Activated CD4-positive, alpha-beta T cell treated with anti-CD3 and anti-CD28 coated beads, Interleukin-2, Interleukin-6, amounts not matched to agents 100 ng/mL and 50 ng/mL, durations not matched to agents 16 hours and 8 hours (primary cell): ENCODE measurements at places on chromosomes 6 and 20.

DNA sequence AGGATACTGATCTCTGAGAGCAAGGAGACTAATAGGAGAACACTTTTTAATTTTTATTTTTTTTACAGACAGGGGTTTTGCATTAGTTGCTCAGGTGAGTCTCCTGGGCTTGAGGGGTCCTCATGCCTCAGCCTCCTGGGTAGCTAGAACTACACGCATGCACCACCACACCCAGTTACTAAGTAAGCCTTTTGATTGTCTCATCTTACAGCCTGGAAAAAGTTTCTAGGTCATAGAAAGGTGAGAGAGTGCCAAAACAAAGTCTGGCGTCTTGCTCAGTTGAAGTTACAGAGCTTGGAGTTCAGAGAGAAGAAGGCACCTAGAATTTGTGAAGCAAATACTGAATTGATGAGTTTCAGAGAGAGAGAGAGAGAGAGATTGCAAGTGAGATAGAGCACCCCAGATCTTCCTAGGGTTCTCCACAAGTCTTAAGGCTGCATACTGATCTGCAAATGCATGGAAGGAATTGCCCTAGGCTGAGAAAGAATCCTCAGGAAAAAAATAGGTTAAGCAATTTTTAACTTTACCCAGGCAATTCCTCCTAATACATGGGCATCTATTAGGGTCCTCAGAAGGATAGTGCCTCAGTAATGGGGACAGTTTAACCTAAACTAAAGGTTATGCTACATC lies 37.6 kb upstream of the PHIP start:
- no peak for DNase-seq

GRCh38 chr6:28643017-28643740 lies 117.5 kb downstream of the GPX5 start:
- DNase-seq, result peak; percentile 86

DNA sequence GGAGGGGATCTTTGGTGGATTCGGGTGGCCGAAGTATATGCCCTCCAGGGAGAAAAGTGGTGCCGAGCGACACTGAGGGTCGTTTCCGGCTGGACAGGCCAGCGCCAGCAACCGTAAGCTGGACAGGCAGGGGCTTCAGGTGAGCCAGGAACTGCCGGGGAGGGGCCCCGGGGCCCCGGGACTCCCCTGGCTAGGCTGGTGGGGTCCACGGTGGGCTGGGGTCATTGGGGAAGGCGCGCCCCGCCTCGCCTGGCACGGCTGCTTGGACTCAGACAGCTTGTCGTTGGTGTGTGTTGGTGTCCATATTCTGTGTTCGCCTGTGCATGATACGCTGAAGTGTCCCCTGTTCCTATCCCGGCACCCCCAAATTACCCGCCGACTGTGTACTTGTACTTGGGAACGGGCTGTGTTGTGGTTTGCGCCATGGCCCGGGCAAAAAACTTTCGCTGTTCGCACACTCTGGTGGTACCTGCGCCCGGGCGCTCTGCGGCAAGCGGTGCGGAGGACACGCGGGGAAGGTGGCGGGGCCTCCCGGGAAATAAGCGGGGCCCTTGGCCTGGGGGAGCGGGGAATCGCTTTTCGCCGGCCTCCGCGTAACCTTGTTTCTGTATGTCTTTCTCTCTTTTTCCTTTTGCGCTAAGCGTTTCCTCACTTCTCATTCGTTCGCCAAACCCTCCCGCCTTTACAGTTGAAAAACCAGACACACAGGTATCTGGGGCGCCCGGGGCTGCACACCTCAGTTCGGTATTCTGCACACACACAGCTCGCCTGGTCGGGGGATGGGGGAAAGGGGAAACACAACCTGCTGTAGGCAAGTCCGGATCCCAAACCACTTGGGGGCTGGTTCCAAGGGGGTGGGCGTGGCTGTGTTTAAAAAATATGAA lies 3.2 kb downstream of the GNAS start:
- DNase-seq, result no peak

GRCh38 chr20:52247548-52247947 lies 56.0 kb upstream of the ZFP64 start:
- DNase-seq, result no peak

DNA sequence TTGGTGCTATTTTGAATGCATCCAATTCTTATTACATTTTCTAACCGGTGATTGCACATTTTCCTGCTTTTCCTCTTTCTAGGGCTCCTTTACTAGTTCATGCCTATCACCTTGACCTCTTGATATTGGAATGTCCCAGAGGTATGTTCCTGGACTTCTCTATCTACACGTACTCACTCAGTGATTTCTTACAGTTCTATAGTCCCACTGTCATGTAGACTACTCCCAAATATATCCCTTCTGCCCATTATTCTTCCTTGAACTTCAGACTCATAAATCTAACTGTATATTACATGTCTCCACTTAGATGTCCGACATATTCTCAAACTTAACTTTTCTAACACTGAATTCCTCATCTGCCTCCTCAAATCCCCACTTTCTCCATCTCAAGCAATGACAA lies 7.2 kb upstream of the AHI1 start:
- DNase-seq, result no peak

GRCh38 chr6:114042267-114043016 lies 71.5 kb upstream of the HDAC2 start:
- DNase-seq, result no peak

DNA sequence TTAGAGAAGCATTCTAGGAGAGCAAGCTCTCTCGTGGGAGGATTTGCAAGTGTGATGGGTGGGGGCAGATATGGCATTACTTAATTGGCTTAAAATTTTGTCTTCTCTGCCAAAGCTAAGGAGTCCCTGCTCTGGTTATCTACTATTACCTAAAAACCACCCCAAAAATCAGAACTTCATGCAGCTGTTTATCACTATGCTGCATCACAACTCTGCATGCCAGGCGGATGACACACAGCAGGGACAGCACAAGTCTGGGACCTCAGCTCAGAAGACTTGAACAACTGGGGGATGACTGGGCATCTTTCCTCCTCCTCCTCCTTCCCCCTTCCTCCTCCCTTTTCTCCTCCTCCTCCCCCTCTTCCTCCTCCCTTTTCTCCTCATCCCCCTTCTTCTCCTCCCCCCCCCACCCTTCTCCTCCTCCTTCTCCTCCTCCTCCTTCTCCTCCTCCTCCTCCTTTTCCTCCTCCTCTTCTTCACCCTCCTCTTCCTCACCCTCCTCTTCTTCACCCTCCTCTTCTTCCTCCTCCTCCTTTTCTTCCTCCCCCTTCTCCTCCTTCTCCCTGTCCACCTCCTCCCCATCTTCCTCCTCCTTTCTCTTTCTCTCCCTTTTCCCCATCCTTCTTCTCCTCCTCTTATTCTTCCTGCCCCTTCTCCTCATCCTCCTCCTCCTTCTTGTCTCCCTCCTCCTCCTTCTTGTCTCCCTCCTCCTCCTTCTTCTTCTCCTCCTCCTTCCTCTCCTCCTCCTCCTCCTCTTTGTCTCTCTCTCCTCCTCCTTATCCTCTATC lies 218.6 kb upstream of the PMEPA1 start:
- no peak for DNase-seq

- DNase-seq, result no peak
Measured at GRCh38 chr6:161100072-161100471, 108.5 kb downstream of the MAP3K4 start.

- peak; percentile 80 for DNase-seq
Measured at GRCh38 chr6:16130932-16131387, 2.1 kb downstream of the MYLIP start.

- no peak for DNase-seq
Measured at GRCh38 chr20:7673841-7674240, 266.4 kb downstream of the HAO1 start.

GRCh38 chr20:56157530-56158203 lies 90.9 kb upstream of the MC3R start:
- no peak for DNase-seq

DNA sequence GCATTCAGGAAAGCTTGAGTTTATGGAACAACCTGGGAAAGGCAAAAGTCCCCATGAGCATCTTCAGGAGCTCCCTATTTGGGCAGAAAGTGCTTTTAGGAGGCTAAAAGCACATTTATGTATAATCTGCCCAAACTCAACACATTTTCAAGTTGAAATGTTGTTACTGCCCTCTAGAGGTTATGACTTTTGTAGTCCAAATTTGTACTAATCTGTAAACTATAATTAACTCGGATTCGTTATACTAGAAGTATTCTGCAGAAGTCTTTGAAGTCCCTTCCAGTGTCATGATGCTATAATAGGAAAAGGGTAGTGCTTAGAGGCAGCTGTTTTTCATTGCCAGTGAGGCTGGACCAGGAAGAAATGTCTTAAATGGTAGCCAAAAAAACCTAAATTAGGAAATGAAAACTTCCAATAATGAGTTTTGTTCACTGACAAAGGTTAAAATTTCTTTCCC lies 44.8 kb upstream of the EMILIN3 start:
- peak; percentile 11 for DNase-seq

DNA sequence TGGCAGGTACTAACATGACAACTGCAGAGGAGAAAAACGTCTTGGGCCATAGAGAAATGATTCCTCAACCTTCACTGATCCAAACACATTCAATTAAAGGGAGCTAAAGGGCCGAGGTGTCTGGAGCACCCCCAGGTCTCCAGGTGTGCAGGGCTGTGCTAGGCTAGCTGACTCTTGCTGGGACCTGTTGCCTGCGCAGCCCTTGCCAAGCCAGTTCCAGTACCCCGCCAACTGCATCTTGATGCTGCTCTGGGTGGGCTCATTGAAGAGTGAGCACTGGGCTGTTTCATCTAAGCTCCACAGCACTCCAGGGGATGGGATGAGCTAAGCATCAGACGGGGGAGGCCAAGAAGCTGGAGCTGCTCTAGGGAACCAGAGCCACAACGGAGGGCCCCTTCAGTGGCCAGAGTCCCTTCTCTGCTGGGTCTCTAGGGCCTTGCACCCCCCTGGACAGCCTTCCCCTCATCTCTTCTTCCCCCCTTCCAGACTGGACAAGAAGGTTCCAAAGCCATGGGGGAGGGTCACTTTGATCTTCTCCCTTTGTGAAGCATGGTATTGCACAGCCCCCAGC lies 15.9 kb downstream of the LEMD2 start:
- DNase-seq, result no peak

DNA sequence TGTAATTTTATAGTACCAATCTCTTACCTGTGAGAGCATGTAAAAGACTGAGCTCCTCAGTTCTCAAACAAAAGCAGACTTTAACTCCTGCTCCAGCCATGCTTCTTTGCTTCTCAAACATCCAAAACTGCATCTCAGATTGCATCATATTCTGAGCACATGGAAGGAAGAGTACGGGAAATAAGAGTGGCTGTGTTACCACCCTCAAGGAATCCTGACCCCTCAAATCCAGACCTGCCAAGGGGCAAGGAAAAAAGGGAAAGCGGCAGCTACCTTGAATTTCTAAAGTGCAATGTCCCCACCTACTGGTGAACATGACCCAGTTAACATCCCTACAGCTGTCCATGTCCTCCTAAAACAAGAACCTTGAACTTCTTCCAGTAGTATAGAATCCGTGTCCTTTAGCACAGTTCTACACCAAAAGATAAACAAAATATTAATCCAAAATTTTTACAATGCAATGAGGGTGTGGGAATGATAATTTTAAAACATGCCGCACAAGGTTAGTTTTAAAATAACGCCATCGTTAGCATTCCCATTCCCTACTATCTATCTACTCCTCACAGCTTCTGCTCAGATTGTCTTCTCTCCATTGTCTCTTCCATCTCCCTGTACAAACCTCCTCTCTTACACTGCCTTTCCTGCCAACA lies 34.1 kb upstream of the HLA-DQB1 start:
- peak; percentile 59 for DNase-seq

GRCh38 chr6:106688177-106688951 lies 59.0 kb downstream of the QRSL1 start:
- DNase-seq, result no peak

GRCh38 chr20:21628800-21629199 lies 76.7 kb upstream of the PAX1 start:
- DNase-seq, result no peak
